Stimulated activated CD8-positive, alpha-beta memory T cell treated with anti-CD3 and anti-CD28 coated beads, Interleukin-4, amount 100 ng/mL, for 4 hours (primary cell): ENCODE measurements at places on chromosomes 2 and 18.

DNA sequence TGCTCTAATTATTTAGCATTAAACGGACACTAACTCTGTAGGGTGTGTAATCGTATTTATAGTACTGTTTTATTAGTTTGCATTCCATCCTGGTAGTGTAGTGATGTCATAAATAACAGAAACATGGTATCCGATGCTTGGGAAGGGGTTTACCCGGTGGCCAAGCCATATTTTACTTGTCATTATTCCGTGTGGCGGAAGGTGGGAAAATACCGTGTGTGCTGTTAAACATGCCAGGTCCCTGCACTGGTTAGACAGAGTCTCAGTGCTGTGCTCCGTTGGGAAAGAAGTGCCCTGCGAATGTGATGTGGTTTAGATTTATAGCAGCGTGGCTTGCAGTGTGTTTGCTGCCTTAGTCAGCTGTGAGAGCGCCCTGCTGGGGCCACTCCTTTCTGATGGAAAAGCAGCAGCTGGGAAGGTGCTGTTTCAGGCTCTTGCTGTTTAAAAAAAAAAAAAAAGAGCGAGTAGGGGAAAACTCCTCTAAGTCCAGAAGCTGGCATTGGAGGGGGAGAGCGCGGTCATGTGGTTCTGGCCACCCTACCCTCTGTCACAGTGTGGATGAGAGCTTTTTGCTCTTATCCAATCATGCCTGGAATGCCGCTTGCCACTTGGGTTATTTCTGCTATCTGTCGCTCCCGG, 211.0 kb downstream of the NEDD4L start:
- DNase-seq: no peak

DNA sequence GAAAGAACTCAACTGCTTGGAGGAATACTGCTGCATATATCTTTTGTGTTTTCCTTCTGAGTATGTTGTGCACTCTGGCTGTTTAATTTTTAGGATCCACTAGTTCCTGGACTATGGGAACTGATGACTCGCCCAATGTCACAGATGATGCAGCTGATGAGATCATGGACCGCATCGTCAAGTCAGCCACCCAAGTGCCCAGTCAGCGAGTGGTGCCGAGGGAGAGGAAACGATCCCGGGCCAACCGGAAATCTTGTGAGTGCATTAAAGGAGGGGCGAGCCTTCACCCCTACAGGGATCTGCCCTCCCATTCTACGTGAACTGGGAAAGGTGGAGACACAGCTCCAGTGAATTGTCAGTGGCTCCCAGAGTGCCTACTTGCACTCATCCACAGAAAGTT, 59.6 kb downstream of the TPGS2 start:
- no peak for DNase-seq

- DNase-seq: no peak
Measured at GRCh38 chr2:177282181-177282641, 17.7 kb upstream of the NFE2L2 start.

DNA sequence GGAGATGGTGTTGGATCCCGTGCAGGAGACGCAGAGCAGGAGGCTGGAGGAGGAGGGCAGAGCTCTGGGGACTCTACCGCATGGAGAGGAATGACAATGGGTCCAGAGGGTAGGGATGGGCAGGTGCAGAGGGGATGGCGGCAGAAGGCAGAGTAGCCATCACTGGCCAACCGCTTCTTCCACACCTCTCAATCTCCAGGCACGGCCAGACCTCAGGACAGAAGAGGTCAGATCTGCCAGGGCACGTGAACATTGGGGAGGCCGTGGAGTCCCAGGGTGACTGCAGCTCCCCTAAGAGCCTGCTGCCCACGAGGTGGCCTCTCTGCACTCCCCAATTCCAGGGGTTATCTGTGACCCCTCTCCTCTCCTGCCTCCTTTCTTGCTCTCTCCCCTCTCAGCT, 162.7 kb upstream of the HDAC4 start:
- DNase-seq: no peak

DNA sequence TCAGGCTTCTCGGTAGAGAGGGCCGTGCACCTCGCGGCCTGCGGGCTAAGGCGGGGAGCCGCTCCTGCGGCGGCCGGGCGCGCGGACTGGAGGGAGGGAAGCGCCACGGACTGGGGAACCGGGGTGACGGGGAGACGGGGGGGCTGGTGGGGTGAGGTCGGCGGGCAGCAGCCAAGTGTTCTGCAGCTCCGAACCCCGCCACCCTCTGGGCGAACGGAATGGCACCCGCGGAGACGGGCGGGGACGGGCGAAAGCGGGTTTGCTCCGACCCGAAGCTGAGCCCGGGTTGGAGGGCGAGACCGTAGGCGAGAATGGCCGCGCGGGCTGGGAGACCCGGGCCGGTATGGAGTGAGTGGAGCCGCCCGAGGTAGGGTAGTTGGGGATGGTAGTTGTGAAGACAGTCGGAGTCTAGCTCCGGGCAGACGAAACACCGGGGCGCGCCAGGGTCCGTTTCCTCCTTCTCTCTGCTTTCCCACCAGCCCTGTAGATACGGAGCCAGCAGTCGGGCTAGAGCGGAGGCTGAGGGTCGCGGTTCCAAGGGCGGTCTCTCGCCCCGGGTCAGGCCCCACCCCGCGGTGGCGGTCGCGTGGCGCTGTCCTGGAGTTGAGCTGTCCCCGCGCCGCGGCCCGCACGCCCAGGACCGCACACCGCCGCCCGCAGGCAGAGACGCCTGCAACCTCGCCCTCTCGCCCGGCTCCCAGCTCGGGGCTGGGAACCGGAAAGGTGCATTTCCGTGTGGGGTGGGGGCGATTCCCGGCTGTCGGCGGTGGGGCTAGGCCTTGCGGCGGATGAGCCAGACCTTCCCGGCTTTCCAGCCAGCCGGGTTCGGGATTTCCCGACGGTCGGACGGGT, 160.3 kb upstream of the SIX2 start:
- DNase-seq: no peak
